ENCODE measurements at places on chromosomes 1 and 21.

GRCh38 chr1:117544509-117545109 is 61.2 kb upstream of the TENT5C start:
- DNase-seq = no peak

DNA sequence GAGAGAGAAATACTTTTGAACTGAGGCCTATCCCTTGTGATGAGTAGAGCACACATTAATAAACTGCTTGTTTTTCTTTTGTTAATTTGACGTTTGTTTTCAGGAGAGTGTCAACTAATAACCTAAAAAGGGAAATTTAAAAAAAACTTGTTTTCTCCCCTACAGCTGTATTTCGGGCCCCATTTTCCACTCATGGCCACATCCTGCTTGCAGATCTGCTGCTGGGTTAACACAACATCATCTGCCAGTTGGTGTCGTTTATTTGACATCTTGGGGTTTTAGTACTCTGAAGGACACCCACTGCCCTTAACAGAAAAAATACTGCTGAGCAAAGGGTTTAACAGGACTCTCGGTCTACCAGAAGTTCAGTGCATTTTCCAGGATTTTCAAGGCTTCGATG is 848 bp upstream of the PYHIN1 start:
- DNase-seq = no peak

GRCh38 chr1:219483530-219483929 is 129.4 kb downstream of the ZC3H11B start:
- DNase-seq = no peak

GRCh38 chr1:19819701-19820100 is 4.6 kb upstream of the RNF186 start:
- DNase-seq = no peak

DNA sequence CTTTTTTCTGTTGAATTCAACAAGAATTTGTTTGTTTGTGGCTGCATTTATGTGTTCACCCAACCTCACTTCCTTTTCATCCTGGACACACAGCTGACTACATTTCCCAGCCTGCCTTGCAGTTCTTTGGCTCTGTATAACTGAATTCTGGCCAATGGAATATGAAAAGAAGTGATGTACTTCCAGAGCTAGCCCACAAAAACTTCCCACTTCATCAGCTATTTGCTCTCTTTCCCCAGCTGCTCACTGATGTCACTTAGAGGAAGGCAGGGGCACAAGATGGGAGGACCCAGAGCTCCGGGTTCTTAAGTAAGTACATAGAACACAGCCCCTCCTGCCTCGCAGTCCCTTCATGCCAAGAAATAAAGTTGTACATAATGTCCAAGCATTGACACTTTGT is 235.0 kb upstream of the FGGY start:
- peak; percentile 31 for DNase-seq

GRCh38 chr1:3581296-3582036 is 29.8 kb downstream of the MEGF6 start:
- DNase-seq = no peak

- DNase-seq = no peak
Measured at GRCh38 chr1:100597784-100598183, 59.8 kb downstream of the GPR88 start.

GRCh38 chr1:110690709-110691365 is 16.1 kb upstream of the KCNA3 start:
- no peak for DNase-seq
